ENCODE measurements at places on chromosomes 7 and 10. TPM values are rescaled to one million over a fixed set of nuclear protein-coding genes. Genes with fewer than 3 reads are reported as not detected.

The MRPS17 gene
- total RNA-seq = 37.7 TPM

The DMBT1 gene
- total RNA-seq = 0.07 TPM

DNA sequence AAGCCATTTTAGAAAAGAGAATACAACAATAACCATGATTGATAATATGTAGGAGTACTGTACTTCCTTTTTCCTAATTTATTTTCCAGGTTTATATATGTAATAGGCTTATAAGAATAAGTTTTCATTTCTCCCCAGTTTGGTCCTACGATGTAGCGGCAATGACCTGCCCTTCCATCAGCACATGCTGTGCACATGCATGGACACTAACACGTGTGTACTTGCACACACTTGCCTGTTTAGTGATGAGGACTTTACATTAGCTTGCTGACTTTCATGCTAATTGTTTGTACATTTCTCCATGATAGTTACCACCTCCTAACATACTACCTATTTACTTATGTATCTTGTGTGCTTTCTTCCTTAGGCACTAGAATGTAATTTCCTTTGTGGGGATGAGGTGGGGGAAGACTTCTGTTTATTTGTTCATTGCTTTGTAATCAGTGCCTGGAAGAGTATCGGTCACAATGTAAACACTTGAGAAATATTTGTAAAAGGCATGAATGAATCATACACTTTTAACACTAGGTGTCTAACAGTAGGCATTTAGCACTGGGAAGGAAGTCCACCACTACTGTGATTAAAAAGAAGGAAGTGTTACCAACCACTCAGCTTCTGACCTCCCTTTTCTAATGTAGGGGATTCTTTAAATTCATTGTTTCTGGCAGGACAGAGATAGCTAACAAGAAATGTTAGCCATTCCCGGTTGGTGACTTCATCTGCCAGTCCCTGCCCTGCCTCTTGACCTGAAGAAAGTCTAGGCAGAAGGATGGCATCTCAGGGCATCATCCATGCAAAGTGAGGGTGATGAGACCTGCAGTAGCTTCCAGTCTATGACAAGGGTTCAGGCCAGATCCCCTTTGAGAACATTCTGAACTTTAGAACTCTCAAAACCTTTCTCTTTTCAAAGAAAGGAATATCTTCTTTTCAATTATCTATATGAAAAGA, 120.2 kb upstream of the RAB18 start:
- no peak for DNase-seq

DNA sequence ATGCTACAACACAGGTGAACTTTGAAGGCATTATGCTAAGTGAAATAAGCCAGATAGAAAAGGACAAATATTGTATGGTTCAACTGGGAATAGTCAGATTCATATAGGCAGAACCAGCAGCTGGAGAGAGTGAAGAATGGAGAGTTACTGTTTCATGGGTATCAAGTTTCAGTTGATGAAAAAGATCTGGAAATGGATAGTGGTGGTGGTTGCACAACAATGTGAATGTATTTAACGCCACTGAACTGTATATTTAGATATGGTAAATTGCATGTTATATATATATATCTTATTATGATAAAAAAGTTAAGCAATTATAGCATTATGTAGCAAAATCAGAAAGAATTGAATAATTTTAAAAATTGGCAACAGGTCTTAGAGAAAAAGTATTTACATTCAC, 3.9 kb downstream of the LMBR1 start:
- DNase-seq = no peak

DNA sequence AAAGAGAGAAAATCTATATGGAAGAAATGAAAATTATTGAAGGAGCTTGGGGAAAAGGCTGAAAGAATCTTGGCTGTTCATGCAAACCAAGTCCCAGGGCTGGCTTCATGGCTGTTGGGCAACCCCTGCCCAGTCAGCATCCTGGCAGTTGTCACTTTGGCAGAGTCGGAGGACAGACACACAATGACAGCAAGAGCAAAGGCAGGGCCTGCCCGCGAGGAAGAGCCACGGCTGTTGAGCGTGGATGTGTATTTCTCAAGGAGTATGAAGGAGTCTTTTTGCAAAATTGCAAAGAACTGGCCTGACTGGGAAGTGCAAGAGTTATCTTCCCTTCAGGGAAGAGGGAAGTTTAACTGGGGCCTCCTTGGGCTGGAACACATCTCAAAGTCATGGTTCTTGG, 11.7 kb downstream of the PTPRE start:
- DNase-seq = no peak

DNA sequence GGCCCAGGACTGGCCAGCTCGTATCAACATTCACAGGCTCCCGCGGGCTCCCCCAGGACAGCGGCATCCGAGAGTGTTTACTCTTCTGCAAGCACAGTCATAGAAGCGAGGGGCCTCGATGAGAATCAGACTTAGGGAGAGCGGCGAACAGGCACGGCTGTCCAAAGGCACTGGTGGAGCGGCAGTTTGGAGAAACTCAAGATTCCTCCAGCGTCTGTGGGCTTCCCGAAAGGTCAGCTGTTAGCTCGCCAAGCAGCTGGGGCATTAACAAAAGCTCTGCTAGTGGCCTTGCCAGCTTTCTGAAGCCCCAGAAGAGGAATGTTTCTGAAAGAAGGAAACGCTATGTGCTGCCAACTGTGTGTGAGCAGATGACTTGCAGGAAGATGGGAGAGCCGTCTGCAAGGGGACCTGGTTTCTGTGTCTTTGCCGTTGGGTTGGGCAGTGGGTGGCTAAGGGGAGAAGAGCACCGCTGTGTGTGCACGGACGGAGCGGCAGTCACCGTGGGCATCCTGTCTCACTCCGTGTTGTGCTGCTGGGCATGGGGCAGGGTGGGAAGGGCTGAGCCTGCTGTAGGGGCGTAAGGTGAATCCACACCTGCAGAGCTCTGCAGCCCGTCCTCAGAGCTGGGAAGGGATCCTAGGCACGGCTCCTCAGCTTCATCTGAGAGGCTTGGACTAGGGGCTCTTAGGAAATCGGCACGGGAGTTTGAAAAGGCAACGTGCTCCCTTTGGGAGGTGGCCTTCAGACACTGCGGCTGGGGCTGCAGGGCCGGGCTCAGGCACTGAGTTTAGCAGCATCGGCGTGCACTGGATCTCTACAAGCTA, 42.1 kb downstream of the AMZ1 start:
- no peak for DNase-seq

- no peak for DNase-seq
These were observed 76.8 kb downstream of the ALOX5 start for GRCh38 chr10:45450866-45451265.

DNA sequence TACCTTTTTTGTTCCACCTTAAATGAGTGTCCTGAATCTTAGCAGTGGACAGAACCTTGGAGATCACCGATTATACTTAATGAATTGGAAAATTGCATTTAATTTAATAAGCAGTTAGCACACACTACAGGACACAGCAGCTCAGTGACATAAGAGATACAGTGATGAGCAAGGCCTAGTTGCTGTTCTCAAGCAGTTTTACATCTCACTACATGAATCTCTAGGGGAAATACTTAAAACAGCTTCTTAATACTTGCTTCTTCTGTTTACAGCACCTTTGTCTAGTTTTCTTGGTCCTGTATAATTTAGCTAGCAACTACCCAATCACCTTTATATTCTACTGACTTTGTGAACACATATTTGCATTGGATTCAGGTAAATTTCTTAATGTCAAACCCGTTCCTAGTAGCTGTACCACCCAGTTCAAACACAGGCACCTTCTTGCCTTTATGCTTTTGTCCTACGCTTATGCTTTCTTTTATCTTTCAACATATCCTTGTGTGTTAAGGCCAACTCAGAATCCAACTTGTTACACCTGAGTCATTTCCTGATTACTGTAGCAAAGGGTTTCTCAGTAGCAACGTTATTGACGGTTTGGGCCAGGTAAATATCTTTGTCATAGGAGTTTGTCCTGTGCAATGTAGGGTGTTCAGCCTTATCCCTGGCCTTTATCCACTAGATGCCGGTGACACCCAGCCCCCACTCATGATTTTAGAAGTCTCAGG, 1.8 kb downstream of the STAM start:
- DNase-seq = no peak

DNA sequence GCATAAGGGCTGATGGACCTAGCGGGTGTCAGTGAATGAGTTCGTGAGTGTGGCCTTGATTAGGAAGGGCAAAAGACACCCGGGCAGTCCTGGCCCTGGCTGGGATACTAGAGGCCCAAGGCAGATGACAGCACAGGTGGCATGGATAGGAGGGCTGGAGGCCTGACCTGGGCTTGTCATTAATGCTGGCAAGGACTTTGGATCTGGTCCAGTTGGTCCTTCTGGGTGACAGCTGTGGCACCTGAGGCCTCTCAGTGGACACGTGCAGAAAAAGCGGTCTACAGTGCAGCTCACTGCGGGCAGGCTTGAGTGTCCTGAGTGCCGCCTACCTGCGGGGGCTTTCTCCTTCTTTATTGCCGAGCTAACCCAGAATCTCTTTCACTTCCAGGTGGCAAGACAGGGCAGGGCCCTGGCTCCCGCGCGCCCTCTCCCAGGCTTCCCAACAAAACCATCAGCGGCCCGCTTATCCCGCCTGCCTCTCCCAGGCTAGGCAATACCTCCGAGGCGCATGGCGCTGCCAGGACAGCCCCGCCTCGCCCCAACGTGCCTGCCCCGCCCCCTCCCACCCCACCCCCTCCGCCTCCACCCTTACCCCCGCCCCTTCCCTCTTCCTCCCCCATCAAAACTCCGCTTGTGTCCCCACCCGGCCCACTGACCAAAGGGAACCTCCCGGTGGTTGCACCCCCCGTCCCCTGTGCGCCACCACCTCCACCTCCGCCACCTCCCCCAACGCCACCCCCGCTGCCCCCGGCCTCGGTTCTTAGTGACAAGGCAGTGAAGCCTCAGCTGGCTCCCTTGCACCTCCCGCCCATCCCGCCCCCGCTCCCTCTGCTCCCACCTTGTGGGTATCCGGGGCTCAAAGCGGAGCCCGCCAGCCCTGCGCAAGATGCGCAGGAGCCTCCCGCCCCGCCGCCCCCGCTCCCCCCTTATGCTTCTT, 77.4 kb downstream of the WIPF3 start:
- no peak for DNase-seq

DNA sequence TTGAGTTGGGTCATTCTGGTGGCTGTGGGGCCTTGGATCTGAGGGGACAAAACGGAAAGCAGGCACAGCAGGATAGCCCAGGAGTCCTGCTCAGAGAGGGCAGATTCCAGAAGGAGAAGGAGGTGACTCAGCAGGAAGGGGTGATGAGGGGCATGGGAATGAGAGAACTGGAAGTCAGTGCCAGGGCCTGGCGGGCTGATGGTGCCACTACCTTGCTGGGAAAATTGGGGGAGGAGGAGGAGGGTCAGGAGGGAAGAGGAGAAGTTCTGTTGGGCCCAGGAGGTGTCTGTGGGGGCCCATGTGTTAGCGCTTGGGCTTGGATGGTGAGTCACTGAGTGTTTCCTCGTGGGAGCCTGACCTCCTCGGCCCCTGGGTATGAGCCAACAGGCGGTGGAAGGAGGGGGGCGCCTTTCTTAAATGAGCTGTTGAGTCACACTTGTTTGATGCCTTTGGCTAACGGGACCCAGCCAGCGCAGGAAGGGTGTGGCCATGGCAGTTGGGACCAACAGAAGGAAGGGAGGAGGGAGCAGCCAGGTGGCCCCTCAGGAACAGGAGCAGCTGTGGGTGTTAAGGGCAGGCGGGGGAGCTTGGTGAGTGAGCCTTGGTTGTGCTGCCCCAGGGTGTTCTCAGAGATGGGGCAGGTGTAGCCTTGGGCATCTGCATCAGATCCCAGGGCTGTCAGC, 130.0 kb upstream of the BTBD16 start:
- no peak for DNase-seq

- DNase-seq = no peak
These were observed 290.1 kb upstream of the COBL start for GRCh38 chr7:51606601-51607154.

- peak; percentile 74 for DNase-seq
These were observed 149.8 kb downstream of the AKR1D1 start for GRCh38 chr7:138226001-138226476.

DNA sequence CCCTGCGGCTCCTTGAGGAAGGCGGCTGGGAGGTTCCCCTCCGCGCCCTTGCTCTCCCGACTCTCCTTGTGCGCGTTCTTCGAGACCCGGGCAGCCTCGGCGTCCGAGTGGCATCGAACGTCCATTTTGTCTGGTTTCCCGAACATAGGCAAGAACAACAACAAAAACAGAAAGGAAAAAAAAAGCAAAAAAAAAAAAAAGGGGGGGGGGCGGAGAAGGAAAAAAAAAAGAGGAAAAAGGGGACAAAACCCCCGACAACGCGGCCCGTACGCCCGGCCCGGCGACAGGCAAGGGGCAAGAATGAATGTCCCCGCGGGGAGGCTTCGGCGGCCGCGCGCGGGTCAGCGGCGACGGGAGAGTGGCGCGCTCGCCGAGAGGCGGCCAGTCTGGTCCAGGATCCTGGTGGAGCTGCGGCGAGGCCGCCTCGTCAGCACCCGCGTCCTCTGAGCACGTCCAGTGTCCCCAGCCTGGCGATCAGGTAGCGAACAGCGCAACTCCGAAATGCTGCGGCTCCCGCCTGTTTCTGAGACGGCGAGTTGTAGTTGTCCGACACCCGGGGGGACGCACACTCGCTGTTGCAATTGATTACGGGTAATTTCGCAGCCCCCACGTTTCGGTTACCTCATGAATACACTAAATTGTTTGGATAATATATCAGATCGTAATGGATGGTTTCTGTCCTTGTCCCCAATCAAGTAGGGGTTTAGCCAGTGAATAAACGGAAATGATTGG, at the start of gene VAX1:
TSS of gene VAX1 (minus strand) at position 360 of the 732 bp plus-strand sequence. CDS start at position 146, 214 bp downstream.
- no peak for DNase-seq
